ENCODE measurements at places on chromosomes 1 and 21.

GRCh38 chr1:46002551-46003150 is 129.8 kb downstream of the PIK3R3 start:
- no peak for DNase-seq

DNA sequence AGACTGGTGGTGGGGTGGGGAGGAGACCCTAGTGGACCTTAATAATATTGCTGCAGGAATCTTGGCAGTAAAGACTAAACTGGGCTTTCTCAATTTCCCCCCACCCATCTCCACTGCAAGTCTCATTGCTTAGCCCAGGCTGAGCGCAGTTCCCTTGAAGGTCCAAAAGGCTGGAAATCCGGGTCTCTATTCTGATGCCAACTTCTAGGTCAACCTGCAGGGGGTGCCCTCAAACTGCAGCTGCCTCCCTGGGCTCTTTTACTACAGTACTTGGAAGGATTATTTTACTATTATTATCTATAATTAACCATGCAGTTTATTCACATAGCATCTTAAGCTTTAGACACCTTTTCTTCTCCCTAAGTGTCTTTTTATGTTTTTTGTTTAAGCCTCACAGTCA is 85.4 kb upstream of the WARS2 start:
- DNase-seq: peak; percentile 55

DNA sequence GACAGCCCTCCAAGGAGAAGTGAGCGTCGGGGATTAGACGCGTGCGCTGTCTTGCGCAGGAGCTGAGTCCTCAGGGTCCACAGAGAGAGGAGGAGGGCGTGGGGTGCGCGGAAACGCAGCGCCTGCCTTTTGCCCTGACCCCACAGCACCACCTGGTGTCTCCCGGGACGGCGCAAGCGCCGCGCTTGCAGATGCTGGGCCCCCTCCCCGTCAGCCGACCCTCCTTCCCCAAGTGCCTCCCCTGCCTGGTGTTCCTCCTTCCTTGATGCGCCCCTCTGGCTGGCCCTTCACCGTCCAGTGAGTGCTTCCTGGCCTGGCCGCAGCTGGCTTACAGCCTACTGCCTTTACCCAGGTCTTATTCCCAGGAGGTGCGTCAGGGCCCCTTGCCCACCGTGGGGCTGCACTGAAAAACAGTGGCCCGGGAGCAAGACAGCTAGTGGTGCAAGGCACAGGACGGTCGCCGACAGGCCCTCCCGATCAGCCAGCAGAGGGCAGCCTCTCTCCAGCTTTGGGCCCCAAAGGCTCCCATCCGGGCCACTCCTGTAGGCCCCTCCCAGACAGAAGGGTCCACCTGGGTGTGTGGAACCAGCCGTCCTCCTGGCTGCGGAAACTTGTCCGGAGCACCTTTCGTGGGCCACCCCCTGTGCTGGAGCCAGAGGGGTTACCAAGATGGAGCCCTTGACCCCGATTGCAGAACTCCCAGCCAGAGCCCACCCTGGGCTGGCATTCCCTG is 12.9 kb upstream of the PHLDA3 start:
- peak; percentile 85 for DNase-seq

GRCh38 chr21:43987509-43987908 is 24.6 kb upstream of the TRAPPC10 start:
- no peak for DNase-seq

- no peak for DNase-seq
Observed at GRCh38 chr1:178509414-178510007, 3.4 kb upstream of the TEX35 start.

DNA sequence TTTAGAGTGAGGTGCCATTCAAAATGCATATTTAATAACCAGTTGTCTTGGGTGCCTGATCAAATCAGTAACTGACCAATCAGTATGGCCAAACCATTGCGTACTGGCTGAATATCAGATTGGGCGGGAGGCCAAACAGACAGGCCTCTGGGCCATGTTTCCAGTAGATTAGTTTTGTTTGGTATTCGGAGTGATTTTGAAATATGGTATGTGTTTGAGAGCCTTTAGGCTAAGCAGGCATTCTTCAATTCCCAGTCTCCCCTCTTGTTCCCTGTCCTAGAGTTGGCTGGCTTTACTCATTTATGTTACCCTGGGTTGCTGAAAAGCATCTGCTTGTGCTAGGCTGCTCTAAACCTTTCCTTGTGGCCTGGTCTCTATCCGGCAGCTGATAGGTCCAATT is 80.1 kb downstream of the BACH1 start:
- DNase-seq: no peak

DNA sequence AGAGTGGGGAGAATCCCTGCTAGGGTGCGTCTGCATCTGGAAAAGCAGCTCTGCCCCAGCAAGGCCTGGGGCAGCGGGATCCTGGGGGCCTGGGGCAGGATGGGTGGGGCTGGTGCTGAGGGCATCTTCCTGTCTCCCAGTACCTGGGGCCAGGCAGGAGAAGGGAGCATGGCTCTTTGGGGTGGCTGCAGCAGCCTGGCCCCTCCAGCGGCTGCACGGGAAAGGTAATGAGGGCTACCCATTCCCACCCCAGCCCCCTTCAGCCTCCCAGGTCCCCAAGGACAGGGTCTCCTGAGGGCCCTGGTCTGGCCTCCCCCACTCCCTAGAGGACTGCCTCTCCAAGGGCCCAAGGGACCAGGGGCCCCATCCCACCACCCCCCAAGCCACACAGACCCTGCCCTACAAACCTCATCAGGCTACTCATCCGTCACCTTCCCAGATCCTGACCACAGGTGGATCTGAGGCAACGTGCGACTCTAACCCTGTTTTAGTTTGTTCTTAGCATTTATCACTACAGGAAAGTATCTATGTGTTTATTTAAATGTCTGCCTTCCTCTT is 910 bp upstream of the ANKRD65 start:
- DNase-seq: no peak

GRCh38 chr1:184285401-184286087 is 101.3 kb upstream of the C1orf21 start:
- DNase-seq: no peak

- DNase-seq: no peak
Observed at GRCh38 chr1:15188130-15188524, 34.6 kb downstream of the TMEM51 start.

- DNase-seq: no peak
Observed at GRCh38 chr1:39721664-39722063, 17.0 kb upstream of the PPIE start.

DNA sequence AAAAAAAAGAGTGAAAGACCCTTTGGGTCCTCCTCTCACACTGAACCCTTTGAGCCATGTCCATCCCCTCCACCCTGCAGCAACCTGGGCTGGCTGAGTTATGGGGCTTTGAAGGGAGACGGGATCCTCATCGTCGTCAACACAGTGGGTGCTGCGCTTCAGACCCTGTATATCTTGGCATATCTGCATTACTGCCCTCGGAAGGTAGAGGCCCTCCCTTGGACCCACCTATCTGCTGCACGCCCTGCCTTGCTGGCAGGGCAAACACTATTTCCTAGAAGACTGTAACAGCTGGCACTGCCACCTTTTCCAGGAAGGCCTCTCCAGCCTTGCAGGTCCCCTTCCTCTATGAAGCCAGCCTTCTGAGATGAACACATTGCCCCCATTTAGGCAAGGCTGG is 1.1 kb downstream of the SLC50A1 start:
- DNase-seq: no peak

GRCh38 chr1:97417661-97418060 is 503.2 kb downstream of the DPYD start:
- no peak for DNase-seq

DNA sequence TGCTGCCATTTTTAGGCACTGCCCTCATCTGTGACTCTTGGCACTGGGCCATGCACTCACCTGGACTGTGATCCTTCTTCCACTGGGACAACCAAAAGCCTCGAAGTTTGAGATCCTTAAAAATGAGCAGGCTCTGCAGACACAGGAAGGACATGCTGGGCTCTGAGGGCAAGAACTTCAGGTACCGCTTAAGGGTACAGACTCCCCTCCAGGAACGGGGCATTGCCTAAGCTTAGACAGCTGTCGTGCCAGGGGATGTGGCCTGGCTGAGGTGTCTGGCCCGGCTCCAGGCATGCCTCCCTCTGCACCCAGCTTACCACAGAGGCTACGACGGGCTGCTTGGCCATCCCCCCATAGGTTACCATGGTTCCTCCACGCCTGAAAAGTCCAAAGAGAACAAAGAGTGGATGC is 14.2 kb upstream of the SRSF4 start:
- DNase-seq: no peak

GRCh38 chr1:51215169-51215568 is 20.9 kb upstream of the RNF11 start:
- DNase-seq: no peak

DNA sequence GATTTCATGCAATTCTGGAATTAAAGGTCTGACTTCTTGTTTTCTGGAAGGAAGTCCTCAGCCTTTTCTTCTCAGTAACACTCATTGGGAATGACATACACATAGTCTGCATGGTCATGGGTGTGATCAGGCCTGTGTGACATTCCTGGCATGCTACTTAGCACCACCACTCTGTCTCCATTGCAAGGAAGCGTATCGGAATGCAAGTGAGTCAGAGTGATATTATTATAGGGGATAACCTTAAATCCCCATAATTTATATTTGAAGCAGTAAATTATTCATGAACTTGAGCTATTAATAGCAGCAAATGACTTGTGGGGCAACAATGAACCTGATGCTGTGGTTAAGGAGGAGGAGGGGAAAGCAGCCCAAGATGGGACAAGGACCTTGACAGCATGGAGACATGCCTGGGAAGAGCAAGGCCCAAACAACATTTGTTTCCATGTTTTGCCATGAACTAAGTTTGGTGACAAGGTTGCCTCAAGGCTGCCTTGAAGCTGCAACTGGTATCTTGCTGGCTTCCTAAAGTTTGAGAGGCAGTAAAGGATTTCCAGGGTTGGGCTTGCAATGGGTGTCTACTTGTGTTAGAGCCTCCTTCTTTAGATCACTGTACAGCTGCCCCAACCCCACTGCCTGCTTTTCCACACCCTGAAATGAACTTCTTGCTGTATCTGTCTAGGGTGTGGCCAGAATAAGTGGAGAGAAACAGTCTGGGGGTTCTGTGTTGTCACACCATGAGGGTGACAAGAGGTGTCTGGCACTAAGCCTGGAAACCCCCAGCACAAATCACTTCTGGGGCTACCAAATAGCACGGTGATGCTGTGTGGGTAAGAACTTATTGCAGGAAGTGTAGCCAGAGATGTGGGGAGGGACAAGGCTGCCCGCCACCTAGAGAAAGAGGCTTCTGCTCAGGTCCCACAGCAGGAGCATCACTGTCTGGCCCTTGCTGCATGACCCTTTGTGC is 4.6 kb downstream of the MAB21L3 start:
- DNase-seq: no peak

- peak; percentile 46 for DNase-seq
Observed at GRCh38 chr21:37072274-37072987, 440 bp downstream of the PIGP start.

DNA sequence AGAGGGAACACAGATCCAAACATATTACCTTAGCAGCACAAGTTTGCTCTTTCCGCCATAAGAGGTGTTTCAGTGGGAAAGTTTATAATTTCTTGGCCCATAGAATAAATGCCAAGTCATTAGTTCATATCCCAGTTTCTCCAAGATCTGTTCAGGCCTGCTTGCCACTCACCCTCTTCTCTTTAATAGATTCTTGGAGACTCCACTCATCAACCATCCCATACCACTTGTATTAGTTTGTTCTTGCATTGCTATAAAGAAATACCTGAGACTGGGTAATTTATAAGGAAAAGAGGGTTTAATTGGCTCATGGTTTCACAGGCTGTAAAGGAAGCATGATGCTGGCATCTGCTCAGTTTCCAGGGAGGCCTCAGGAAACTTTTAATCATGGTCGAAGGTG is 34.8 kb upstream of the MYSM1 start:
- no peak for DNase-seq

DNA sequence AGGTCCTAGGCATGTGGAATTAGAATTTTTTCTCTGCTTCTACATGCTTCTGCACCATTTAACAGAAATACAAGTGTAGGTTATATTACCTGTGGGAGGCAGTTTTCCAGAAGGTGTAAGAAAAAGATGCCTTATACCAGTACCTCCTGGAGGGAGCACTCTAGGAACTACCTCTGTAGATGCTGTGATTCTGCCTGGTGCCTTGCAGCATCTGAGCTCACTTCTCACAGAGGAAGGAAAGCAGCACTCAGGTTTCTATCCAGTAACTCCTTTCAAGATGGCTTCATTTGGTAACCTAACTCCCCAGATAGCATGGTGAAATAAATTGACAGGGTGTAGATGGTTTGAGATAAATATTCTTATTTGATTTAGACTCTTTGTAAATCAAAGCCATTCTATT is 50.3 kb downstream of the GIPC2 start:
- DNase-seq: no peak

DNA sequence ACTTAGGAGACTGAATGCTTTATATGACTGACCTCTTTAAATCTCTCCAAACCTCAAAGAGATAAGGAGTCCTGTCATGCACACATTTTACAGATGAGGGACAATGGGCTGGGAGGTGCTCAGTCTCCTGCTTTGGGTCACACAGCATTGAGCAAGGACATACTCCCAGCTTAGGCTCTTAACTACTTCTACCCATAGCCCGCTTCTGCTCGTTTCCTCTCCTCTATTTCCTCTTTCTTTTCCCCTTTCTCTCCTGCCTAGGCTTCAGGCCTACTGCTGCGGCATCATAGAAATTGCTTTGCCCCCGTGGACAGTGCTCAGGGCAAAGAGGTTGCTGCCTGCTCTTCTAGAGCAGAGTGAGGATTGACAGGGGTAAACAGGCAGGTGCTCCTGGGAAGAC is 12.4 kb upstream of the ZNF691 start:
- DNase-seq: no peak

DNA sequence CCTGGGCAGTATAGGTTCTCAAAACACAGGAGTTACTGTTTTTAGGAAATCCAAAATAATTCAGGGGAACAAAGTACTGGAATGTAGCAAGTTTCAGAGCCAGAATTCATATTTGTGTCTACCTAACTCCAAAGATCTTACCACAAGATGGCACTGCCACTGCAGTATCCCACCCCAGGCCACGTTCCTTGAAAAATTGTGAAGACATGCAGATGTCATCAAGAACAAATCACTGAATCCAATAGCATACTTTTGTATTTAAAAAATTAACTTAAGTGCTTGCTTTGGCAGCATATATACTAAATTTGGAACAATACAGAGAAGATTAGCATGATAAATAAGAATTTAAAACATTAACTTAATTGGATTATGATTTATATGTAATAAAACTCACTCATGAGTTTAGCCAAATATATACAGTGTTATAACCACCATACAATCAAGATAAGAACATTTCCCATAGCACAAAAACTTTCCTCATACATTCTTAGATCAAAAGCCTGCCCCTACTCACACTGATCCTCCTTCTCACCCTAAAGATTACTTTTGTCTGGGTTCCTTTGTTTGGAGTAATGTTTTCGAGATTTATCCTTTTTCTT is 209.9 kb downstream of the FAF1 start:
- peak; percentile 63 for DNase-seq

GRCh38 chr1:35929730-35930592 is 944 bp upstream of the AGO3 start:
- peak; percentile 53 for DNase-seq

GRCh38 chr1:220077887-220078286 is 11.7 kb downstream of the BPNT1 start:
- no peak for DNase-seq
